ENCODE measurements at places on chromosomes 16 and 17. TPM values are rescaled to one million over a fixed set of nuclear protein-coding genes. Genes with fewer than 3 reads are reported as not detected.

- H3K27ac ChIP-seq, result no peak overlapping the region
- H3K27me3 ChIP-seq, result no peaks in the 10 kb centered on the region
- no peaks in the 10 kb centered on the region for H3K36me3 ChIP-seq
- no peaks in the 10 kb centered on the region for H3K4me1 ChIP-seq
Measured at GRCh38 chr17:4920351-4921048, 11.6 kb upstream of the GP1BA start.

DNA sequence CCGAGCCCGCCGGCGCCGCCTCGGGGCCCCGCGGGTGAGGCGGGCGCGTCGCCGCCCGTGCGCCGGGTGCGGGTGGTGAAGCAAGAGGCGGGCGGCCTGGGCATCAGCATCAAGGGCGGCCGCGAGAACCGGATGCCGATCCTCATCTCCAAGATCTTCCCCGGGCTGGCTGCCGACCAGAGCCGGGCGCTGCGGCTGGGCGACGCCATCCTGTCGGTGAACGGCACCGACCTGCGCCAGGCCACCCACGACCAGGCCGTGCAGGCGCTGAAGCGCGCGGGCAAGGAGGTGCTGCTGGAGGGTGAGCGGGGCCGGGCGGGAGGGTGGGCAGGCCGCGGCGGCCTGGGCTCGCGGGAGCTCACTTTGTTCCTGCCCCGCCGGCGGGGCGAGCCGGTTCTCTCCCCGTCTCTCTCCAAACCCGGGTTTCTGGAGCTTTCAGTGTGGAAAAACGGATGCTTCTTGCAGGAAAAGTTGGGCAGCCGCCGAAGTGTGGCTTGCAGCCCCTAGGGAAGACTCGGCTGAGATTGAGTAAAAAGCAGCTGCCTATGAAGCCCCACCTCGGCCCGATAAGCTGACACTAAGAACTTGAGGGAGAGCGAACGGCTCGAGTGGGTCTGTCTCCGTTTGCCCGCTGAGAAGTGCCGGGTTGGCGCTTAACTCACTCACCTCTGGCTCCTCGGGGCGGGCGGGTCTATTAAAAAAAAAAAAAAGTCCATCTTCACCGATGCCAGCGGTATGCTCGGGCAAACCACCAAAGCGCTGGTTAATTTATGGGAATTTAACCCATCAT lies 677 bp downstream of the SNTB2 start:
- H3K27me3 ChIP-seq, result no peaks in the 10 kb centered on the region
- peak overlapping the region; percentile 78 for H3K27ac ChIP-seq
- H3K4me3 ChIP-seq, result peak overlapping the region; percentile 79
- peak; percentile 84 for DNase-seq
- peaks cover 49% of the 10 kb centered on the region for H3K4me1 ChIP-seq

DNA sequence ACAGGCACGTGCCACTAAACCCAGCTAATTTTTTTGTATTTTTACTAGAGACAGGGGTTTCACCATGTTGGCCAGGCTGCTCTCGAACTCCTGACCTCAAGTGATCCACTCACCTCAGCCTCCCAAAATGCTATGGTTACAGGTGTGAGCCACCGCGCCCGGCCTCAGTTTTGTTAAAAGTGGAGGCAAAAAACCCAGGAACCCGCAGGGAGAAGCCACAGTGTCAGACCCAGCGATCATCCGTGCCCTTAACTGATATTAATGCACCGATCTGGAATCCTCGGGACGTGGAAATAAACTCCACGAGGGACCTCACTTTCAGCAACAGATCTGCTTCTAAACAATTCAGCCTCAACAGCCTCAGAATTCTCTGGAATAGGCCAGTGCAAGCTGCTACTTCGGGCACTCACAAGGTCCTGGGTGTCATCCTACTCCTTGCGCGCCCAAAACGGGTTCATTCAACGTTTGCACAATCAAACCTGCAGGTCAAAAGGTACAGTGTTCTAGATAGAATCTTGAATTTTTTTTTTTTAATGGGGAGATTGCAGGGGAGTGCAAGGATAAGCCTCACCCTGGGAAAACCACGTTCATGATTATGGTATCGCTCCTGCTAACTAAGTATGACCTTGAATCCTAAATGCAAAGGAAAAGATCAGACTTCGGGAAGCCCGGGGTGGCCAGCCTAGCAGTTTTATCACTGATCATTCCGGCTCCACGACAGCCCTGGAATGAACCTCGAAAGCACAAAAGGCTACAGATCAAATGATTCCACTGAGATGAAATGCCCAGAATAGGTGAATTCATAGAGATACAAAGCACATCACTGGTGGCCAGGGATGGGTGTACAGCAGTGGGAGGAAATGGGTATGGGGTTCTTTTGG lies 22.4 kb downstream of the LITAF start:
- no peak for DNase-seq
- H3K4me3 ChIP-seq, result no peak overlapping the region
- H3K27ac ChIP-seq, result peak overlapping the region; percentile 68
- peaks cover 57% of the 10 kb centered on the region for H3K4me1 ChIP-seq
- H3K27me3 ChIP-seq, result no peaks in the 10 kb centered on the region

DHRS7C gene
- not detected for total RNA-seq

CA7 gene
- not detected for total RNA-seq

GRCh38 chr17:52149626-52150025 lies 8.9 kb downstream of the CA10 start:
- H3K27ac ChIP-seq, result no peak overlapping the region
- H3K27me3 ChIP-seq, result no peaks in the 10 kb centered on the region
- H3K4me3 ChIP-seq, result no peak overlapping the region
- H3K4me1 ChIP-seq, result no peaks in the 10 kb centered on the region
- DNase-seq, result no peak

DNA sequence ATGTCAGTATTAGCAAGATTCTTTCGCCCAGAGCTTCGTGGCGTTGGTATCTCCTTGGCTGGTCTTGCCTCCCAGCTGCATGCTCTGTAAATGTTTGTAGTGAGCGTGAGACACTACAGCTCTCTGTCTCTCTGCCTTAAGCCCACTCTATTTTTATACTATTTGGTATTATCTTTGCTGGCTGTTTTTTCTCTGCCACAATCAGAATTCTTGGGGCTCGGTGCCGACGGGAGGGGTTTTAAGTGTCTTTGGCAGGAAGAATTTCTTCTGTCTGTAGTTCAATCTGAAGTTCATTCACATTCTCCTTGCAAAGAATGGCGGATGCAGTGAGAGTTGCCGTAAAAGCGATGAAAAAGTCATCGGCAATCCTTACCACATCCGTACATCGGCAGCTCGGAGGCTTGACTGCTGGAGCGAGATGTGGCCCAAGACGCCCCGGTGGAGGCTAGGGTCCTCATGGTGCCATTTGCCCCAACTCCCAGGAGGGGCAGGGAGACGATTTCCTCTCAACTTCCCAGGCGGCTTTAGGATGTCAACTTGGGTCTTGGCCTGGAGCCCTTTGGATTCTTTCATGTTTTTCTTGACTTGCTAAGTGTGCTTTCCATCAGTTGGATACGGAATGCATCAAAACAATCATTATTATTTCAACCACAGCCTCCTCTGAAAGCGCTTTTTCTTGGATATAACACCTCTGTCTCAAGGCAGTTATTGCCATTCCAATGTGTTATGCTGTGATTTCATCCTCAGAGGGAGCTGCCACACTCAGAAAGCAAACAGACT lies 132.3 kb upstream of the SDK2 start:
- peaks cover 4% of the 10 kb centered on the region for H3K4me1 ChIP-seq
- no peak for DNase-seq
- H3K27ac ChIP-seq, result no peak overlapping the region
- H3K27me3 ChIP-seq, result peaks cover 8% of the 10 kb centered on the region
- H3K36me3 ChIP-seq, result no peaks in the 10 kb centered on the region
- no peak overlapping the region for H3K4me3 ChIP-seq

RPS2 gene
- total RNA-seq, result 2,286 TPM

Data from osteocyte (in vitro differentiated cells).